ENCODE measurements at places on chromosomes 2 and 18.
A peak's percentile ranks its signal among the peaks of the same experiment; 100 is the strongest.

- DNase-seq: no peak
Measured at GRCh38 chr18:48428475-48429177, 19.4 kb upstream of the ZBTB7C start.

- DNase-seq: no peak
Measured at GRCh38 chr2:98540536-98540935, 67.8 kb downstream of the COA5 start.

GRCh38 chr2:188805219-188805618, 169.0 kb upstream of the COL3A1 start:
- DNase-seq: no peak

GRCh38 chr2:9105601-9106337, 100.8 kb upstream of the ASAP2 start:
- no peak for DNase-seq

DNA sequence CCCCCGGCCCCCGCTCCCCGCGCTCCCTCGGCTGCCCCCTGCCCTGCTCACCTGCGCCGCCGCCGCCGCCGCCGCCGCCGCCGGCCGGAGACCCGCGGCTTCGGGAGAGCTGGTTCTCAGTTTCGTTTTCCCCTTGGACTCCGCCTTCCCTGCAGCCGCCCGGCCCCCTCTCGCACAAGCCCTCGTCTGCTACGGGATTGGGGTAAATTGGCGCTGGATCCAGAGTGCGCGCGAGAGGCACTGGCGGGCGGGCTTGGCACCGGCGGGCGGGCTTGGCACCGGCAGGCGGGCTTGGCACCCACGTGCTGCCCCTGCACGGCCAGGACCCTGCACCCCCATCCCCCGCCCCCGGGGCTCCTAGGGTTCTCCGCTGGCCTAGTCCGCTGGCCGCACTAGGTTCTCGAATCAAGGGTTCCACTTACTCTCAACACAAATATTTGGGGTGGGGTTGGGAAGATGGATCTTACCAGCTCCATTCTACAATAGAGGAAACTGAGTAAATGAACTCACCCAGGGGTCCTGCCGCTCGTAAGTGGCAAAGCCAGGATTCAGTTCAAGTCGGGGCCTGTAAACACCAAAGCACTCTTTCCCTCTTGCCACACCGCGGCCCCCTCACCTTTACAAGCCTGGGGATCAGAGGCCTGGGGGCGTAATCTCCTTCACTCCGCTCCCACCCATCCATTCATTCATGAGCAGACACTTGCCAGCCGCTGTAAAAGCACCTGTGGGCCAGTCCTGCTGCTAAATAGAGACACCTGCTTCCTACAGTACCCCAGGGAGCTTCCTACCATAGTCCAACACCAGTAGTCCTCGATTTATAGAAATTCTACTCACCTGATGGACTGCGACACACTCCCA, at the start of gene EIF2AK2:
TSS of gene EIF2AK2 (minus strand) at position 124 of the 858 bp plus-strand sequence. CDS start 9,174 bp downstream, outside the sequence.
- DNase-seq: peak; percentile 77

- DNase-seq: no peak
Measured at GRCh38 chr2:11738589-11739436, 7.6 kb upstream of the LPIN1 start.

- peak; percentile 78 for DNase-seq
Measured at GRCh38 chr18:48675352-48675761, 136.5 kb downstream of the CTIF start.

GRCh38 chr2:47645246-47645645, 137.7 kb upstream of the MSH6 start:
- DNase-seq: no peak
